ENCODE measurements at places on chromosomes 4 and X. TPM values are rescaled to one million over a fixed set of nuclear protein-coding genes. Genes with fewer than 3 reads are reported as not detected.

CABS1 gene
- polyA plus RNA-seq, result 0.11 TPM

HHIP gene
- 3.5 TPM for polyA plus RNA-seq

STAP1 gene
- polyA plus RNA-seq, result 0.17 TPM

SCRG1 gene
- 0.44 TPM for polyA plus RNA-seq

LONRF3 gene
- polyA plus RNA-seq, result 1.0 TPM

WAS gene
- polyA plus RNA-seq, result 3.2 TPM

NUDT10 gene
- polyA plus RNA-seq, result 11.7 TPM

ARHGAP4 gene
- 19.0 TPM for polyA plus RNA-seq

- DNase-seq, result no peak
Observed at GRCh38 chr4:59570860-59571476, 1629.2 kb upstream of the ADGRL3 start.

DNA sequence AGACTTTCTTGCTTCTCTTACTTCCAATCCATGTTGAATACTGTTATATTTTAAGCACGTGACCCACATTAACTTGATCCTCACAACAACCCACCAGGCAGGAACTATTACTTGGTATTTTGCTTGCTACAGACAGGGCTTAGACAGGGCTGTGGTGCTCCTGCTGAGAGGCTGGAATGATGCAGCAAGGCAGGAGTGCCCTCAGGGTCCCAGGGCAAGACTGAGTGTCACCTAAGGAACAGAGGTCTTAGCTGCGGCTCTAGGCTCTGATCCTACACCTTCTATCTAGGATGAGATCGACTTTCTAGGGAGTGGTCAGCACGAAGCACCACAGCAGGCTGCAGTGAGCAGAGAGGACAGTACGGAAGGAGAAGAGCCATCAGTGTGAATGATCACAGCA lies 20.0 kb downstream of the TAPT1 start:
- DNase-seq, result no peak

- DNase-seq, result no peak
Observed at GRCh38 chr4:96093563-96093962, 253.7 kb downstream of the PDHA2 start.

DNA sequence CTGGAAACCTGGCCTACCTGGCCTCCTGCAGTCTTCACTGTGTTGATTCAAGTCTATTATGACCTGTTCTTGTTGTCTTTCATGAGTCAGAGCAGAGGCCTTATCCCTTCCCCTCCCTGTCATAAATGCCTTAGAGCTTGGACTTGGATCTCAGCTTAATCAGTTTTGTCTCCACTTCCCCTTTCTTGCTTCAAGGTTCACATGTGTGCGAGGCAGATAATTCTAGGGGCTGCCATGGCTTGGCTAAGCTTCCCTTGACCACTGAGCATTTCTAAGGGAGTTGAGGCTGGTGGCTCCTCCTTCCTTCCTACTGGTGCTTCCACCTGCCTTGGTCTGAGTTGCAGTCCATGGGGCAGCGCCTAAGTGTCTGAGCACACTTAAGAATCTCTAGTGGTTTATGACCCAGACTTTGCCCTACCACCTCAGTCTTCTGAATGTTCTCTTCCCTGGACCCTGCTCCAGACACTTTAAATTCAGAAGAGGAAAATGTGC lies 1.7 kb upstream of the HEPH start:
- no peak for DNase-seq

- DNase-seq, result no peak
Observed at GRCh38 chr4:144894573-144894972, 203.4 kb downstream of the ANAPC10 start.

DNA sequence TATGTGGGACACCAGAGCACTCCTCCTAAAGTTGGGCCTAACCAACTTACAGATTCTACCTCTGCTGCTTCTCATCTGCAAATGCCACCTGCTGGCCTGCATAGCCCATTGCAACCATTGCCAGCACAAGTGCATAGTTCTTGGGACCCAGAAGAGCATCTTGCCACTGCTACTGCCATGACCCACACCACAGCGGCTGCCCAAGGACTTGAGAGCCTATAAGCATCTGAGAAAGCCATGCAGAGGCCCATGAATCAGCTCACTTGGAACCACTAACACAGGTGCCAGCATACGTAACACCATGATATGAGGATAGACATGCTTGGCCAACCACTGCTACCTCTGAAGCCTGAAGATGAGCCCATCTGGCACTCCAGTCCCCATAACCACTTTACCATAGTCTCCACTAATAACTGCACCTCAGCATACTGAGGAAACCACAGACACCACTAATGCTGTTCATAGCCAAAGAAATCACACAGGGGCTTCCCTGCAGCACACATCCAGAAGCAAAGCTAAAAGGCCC lies 258.1 kb upstream of the AGTR2 start:
- no peak for DNase-seq

- no peak for DNase-seq
Observed at GRCh38 chrX:12567857-12568256, 223.4 kb upstream of the PRPS2 start.

DNA sequence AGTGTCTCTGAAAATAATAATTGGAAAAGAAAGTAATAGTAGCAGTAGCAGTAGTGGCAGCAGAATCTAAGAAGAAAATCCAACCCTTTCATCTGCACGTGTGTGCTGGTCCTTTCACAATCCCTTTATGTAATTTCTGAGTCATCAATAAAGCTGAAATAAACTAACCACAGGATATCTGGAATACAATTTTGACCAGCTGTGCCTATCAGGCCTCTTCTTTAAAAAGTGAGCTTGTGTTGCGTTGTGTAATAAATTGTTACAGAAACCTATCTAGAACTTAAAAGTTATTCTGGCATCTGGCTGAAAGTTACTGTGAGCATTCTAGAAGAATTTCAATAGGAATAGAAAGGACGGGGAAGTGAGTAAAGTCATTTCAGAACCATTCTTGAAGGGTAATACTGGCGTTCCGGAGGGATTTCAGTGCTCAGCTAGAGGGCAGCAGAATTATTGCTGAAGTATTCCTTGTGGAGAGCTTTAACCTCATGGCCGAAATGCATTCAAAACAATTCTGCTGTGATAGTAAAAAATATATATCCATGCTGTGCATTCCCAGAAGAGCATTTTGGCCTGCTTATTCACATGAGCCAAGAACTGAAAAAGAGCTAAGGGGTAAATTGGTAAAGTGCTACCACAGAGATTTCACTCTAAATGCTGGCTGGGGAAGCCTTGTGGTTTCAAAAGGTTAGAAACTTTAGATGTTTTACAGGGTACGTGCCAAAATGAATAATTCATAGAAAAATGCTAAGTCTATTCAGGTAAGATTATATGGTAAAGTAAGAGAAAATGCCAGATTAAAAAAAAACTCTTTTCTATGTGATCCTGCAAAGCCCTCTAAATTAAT lies 260.6 kb downstream of the NKX6-1 start:
- no peak for DNase-seq

- no peak for DNase-seq
Observed at GRCh38 chr4:120977435-120977997, 55.0 kb upstream of the PRDM5 start.

- no peak for DNase-seq
Observed at GRCh38 chr4:6282314-6282771, 12.7 kb downstream of the WFS1 start.

- no peak for DNase-seq
Observed at GRCh38 chrX:41716222-41716621, 7.8 kb upstream of the GPR82 start.

DNA sequence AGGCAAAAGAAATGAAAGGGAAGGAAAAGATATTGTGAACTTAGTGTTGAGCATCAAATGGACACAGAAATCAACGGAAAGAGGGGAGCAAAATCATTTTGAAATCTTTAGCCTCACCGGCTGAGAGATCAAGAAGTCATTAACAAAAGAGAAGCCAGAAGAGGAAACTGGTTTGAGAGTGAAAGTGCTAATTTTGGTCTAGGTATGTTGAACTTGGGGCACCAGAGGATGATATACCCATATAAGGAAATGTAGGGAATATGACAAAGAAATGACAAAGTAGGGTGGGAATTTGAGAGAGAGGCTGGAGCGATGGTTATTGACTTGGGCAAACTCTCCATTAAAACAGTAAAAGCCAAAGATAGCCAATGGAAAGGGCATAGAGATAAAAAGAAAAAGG lies 183.4 kb upstream of the ATOH1 start:
- no peak for DNase-seq

DNA sequence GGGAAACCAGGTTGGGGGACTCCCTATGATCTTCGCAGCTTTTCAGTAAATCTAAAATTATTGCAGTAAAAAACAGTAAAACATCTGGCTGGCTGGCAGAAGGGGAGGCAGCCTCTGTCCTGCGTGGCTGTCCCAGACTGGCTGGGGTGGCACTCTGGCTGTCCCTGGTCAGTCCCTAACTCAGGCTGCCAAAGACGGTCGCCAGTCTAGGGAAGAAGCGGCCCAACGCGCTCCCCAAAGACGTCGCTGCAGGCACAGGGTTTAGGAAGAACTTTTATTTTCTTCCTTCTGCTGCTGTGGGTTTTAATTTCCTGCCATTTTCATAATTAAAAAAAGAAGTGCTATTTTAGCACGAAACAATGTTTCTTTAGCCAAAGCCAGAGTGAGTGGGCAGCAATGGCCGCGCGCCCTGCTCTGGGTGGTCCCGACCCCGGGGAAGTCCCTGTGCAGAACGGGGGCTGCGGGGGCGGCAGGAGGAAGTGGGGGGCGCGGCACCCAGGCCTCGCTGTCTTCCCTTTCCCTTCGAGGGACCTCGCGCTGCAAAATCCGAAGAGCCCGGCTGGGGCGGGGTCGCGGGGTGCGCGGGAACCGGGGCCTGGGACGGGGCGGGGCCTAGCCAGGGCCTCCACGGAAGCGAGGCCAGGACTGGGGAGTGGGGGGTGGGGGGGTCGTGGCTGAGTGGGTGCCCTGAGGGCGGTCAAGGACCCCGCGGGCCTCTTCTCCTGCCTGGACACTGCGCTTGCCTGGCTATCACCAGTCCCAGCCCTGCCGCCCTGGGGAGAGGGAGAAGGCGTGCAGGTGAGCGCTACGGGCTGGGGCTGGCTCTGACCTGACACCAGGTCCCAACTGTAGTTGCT lies 6.3 kb upstream of the LETM1 start:
- DNase-seq, result no peak

- no peak for DNase-seq
Observed at GRCh38 chrX:37863728-37864127, 16.4 kb upstream of the DYNLT3 start.

DNA sequence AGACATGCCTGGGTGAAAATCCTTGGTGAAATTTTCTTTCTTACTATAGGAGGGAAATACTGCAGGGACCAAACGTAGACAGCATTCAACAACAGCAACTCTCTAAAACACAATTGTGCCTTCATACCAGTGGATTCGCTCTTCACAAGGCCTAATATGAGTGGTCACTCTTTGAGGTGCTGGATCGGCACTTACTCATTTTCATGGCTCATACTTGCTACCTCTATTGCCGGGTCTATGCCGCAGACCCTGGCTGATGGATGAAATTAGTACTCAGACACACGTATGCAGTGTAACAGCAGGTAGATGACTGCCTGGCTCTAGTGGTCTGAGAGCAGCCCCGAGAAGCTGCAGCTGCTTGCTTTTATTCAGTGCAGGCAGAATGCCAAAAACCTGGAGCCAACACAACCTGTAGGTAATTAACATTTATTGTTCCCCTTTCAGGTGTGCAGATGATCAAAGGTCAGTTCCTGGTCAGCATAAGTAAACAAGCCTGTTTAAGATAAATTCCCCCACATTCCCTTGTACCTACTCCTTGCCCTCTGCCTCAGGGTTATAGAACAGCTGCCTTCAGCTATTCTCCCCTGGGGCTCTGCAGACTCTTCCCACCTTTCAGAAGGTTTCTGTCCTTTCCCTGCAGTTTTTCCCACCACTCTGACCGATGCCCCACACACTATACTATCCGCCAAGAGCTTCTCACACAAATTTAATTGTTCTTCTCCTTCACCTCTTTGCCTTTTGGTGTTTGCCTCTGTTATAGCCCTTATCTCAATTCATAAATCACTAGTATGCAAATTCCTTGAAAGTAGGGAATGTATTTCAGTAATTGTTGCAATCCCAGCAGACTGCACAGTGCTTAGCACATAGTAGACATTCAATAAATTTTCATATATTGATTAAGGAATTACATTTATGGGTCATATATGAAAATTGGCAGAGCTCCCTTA lies 210.0 kb downstream of the SPANXN3 start:
- DNase-seq, result no peak

DNA sequence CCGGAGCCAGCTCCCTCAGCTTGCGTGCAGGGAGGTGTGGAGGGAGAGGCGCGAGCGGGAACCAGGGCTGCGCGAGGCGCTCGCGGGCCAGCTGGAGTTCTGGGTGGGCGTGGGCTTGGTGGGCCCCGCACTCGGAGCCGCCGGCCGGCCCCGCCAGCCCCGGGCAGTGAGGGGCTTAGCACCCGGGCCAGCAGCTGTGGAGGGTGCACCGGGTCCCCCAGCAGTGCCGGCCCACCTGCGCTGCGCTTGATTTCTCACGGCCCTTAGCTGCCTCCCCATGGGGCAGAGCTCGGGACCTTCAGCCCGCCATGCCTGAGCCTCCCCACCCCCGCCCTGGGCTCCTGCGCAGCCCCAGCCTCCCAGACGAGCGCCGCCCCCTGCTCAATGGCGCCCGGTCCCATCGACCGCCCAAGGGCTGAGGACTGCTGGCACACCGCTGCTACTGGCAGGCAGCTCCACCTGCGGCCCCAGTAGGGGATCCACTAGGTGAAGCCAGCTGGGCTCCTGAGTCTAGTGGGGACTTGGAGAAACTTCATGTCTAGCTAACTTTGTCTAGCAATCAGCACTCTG lies 37.8 kb upstream of the SMARCAD1 start:
- DNase-seq, result no peak

GRCh38 chrX:77505227-77505626 lies 58.0 kb downstream of the FGF16 start:
- DNase-seq, result no peak

DNA sequence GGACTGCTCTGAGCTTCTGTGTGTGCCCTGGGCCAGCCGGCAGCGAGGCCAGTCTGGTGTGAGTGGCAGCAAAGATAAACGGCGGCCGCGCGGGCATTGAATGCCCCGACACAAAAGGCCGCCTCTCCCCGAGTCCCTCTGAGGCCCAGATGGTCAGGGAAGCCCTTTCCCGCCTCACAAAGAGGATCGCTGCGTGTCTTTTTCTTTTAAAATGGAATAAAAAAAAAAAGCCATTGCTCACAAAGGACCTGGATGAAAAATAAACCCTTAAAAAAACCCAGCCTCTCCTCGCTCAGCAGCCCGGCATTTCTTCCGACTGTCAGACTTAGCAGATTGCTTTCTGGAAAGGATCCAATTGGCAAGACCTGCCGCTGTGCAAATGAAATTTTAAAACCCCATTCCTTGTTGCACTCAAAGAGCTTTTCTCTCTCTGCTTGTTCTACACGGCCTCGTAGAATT lies 578.7 kb downstream of the BCOR start:
- DNase-seq, result no peak

GRCh38 chr4:4410271-4410670 lies 23.4 kb downstream of the NSG1 start:
- no peak for DNase-seq

- DNase-seq, result no peak
Observed at GRCh38 chr4:100929758-100930157, 411.9 kb upstream of the EMCN start.

Data from left renal cortex interstitium (tissue), 4 donors.